ENCODE measurements at places on chromosomes 3 and 15. TPM values are rescaled to one million over a fixed set of nuclear protein-coding genes. Genes with fewer than 3 reads are reported as not detected.

Gene COL6A6
- total RNA-seq: 1.6 TPM

Gene CP
- 2.2 TPM for total RNA-seq

Gene ERICH6
- total RNA-seq: not detected

Gene GOLGA6L9
- 1.4 TPM for total RNA-seq

Gene ITPKA
- total RNA-seq: 6.0 TPM

Gene CDC25A
- total RNA-seq: 0.77 TPM

Gene IQSEC1
- total RNA-seq: 95.1 TPM

Gene ACP3
- 1.1 TPM for total RNA-seq

Gene PLSCR5
- not detected for total RNA-seq

Gene LEKR1
- 0.62 TPM for total RNA-seq

Gene GHRL
- total RNA-seq: not detected

Gene ACSBG1
- total RNA-seq: 0.05 TPM

Gene HPS3
- 5.8 TPM for total RNA-seq

Gene C3orf85
- total RNA-seq: not detected
